ENCODE measurements at places on chromosomes 5 and 9. TPM values are rescaled to one million over a fixed set of nuclear protein-coding genes. Genes with fewer than 3 reads are reported as not detected.

MAP1B gene
- total RNA-seq = 0.15 TPM

- peak; percentile 84 for DNase-seq
These were observed 17.9 kb upstream of the EGFL7 start for GRCh38 chr9:136644593-136645351.

SPINK4 gene
- total RNA-seq = not detected

DNA sequence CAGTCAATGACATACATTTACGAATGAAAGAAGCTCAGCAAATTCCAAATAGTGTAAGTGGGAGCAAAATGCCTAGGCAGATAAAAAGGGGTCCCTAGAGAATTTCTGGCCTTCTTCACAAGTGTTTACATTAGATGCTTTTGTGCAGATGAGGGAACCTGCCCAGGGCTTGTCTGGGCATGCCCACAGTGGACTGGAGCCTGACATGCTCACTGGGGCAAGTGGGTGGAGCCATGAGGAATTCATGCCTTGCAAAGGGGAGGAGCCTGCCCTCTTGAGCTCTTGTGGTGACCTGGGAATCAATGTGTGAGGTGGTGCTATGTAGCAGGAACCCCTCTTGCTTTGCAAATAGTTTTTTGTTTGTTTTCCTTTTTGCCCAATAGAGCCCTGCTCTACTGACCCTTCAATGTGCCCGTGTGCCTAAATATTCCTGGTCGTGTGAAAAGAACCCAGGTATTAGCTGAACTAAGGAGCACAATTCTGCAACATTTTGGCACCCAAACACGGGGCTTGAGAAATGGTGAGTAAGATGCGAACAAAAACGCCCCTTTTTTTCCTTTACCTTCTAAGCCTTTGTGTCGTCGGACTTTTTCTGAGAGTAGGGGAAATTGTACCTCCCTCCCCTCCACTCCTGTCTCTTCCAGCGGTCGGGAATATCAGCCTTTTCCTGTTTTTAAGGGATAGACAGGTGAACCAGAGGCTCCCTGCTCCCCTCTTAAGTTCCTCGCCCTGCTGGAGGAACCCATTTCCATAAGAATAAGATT, 433.8 kb upstream of the CDH9 start:
- DNase-seq = no peak

- DNase-seq = no peak
These were observed 251.7 kb downstream of the RAB3C start for GRCh38 chr5:58834242-58835225.

DNA sequence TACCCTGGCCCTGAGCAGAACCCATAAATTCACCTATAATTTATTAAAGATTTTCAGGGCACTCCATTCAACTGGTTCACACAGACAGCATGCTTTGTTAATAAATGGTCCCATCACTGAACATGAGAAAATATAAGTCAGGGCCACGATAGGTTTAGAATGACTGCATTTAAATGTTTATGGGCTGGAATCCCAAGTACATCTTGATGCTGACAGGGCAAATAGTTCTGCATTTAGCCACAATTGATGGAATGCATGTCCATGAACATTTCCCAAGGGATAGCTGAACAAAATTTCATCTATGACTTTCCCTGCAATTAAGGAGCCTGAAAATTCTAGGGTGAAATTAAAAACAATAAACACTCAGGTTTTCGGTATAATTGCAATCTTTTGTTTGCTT, 124.5 kb downstream of the CAAP1 start:
- DNase-seq = no peak

GRCh38 chr9:33851301-33851700, 34.3 kb downstream of the UBE2R2 start:
- no peak for DNase-seq

NUTM2G gene
- not detected for total RNA-seq

- no peak for DNase-seq
These were observed 75.6 kb upstream of the SLC44A1 start for GRCh38 chr9:105168870-105169319.

DNA sequence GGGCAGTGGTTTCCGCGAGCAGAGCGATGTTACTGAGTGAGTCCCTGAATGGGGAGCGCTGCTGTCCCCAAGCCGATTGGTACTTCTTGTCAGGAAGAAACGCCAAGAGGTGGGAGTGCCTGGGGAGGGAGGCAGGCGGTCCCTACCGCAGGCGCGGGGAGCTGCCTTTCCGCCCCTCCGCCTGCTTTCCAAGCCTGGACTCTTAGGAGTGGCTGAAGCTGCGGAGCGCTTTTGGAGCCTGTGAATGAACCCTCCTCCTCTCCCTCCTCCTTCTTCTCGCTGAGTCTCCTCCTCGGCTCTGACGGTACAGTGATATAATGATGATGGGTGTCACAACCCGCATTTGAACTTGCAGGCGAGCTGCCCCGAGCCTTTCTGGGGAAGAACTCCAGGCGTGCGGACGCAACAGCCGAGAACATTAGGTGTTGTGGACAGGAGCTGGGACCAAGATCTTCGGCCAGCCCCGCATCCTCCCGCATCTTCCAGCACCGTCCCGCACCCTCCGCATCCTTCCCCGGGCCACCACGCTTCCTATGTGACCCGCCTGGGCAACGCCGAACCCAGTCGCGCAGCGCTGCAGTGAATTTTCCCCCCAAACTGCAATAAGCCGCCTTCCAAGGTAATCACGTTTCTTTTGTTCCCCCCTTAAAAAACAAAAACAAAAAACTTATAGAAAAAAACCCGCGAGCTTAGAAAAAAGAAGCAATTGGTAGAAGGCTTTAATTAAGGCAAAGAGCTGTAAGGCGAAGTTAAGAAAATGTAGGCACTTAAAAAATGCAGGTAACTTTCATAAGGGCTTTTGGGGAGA, at the start of gene VCAN:
VCAN (plus strand) TSS at position 340 of the 808 bp plus-strand sequence. CDS start 11,775 bp downstream, outside the sequence.
- peak; percentile 2 for DNase-seq

CNTNAP3 gene
- total RNA-seq = 0.94 TPM

MYMK gene
- total RNA-seq = not detected

- no peak for DNase-seq
These were observed 2.6 kb upstream of the GABRB2 start for GRCh38 chr5:161549106-161549505.

TAF11L8 gene
- total RNA-seq = not detected

PCDH1 gene
- total RNA-seq = not detected

GRCh38 chr9:135516132-135516860, 4.9 kb upstream of the LCN1 start:
- DNase-seq = no peak

DNA sequence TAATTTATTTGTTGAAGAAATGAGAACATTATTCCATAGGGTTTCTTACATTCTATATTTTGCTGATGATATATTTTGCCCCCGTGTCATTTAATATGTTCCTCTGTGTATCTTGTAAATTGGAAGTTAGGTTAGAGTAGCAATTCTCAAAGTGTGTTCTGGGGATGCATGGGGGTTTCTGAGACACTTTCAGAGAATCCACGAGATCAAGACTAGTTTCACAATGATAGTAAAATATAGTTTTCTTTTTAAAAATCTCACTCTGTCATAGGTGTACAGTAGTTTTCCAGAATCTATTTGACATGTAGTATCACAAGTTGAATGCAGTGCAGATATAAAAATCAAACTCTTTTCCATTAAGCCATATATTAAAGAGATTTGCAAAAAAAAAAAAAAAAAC, 488.6 kb upstream of the SGCD start:
- no peak for DNase-seq

- peak; percentile 65 for DNase-seq
These were observed 2.1 kb downstream of the CCNO start for GRCh38 chr5:55231029-55231918.
